ENCODE measurements at places on chromosomes 11 and 22.
A peak's percentile ranks its signal among the peaks of the same experiment; 100 is the strongest.

- peak; percentile 16 for DNase-seq
These were observed 21.3 kb downstream of the PHF21A start for GRCh38 chr11:46099963-46100316.

GRCh38 chr11:14117632-14118031 lies 155.1 kb downstream of the SPON1 start:
- no peak for DNase-seq

DNA sequence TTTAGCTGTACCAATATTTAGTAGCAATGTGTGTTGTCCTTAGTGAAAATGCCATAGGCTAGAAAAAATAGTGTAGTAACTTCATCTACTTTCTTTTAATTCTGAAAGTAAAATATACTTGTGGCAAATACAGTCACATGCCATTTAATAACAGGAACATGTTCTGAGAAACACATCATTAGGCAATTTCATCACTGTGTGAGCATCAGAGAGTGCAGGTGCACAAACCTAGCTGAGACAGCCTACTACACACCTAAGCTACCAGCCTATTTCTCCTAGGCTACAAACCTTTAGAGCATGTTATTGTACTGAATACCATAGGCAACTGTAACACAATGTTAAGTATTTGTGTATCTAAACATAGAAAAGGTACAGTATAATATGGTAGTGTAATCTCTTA lies 127.0 kb upstream of the PITPNB start:
- DNase-seq, result no peak

DNA sequence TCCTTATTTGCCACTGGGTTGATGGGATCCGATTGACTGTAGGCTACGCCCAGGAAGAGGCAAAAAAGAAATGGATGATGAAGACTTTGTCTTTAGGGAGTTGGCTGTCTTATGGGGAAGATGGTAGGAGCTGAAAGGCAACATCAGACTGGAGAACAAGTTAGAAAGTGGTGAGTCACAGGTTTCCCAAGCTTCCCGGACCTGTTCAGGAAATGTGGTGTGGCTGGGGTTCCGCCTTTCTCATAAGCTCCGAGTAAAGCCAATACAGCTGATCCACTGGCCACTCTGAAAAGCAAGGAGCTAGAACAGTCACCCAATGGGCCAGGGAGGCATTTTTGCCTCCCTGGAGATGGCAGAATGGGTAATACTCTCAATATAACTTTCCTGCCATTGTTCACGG lies 194.5 kb downstream of the SNX19 start:
- DNase-seq, result no peak

DNA sequence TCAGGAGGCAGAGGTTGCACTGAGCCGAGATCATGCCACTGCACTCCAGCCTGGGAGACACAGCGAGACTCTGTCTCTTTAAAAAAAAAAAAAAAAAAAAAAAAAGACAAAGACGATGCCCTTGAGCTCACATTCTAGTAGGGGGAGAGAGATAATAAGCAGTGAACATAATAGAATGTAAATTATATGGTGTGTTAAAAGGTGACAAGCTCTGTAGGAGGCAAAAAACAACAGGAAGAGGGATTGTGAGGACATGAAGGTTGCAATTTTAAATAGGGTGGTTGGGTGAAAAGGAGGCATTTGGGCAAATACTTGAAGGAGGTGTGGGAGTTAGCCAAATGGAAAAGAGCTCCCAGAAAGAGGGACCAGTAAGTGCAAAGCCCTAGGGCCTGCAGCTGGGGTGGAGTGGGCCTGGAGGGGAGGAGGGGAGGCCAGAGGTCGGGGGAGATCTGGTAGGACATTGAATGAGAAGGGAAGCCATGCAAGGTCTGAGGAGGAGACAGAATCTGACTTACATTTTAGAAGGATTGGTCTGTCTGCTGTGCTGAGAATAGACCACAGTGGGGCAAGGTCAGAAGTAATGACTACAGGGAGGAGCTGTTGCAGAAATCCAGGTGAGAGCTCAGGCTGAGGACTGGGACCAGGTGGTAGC lies 26.6 kb downstream of the P2RY2 start:
- DNase-seq, result no peak

- no peak for DNase-seq
These were observed 31.9 kb downstream of the RRP8 start for GRCh38 chr11:6571434-6572008.

DNA sequence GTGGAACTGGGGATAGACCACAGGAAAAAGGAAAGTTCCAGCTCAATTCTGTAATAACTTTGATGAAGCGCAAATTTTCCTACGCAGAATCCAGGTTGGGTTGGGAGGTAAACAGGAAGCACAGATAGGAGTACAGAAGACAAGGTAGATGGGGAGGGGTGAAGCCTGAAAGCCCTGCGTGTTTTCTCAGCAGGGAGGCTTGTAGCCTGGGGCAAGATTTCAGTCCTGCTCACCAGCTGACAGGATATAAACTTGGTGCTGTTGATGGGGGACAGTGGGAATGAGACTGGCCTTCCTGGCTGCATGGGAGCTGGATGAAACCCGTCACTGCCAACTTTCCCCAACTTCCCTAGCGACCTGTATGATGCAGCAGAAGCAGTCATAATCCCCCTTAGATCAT lies 114.9 kb downstream of the ARHGAP32 start:
- DNase-seq, result no peak

DNA sequence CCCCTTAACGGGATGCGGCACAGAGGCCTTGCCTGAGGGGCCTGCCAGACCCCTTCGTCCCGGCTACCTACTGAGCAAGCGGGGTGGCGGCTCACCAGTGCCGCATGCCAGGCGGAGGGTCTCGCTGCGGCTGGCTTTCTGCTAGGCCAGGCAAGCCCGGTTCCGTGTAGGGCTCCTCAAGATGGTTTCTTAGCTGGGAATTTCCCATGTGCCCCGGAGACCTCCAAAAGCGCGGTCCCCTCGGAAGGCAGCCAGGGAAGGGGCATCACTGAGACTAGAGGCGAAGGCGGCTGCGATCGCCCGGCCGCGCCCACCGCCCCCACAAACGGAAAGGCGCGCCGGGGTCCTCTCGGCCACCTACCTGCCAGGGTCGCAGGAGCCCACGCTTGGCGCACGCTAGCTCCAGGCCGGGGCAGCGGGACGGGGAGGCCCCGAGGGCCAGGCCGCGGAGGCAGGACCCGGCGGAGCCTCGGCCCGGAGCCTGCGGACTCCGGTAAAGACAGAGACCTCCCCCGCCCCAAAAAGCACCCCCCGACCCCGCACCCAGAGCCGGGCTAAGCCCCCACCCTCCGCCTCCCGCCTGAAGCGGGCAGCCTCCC lies 23.8 kb downstream of the MICAL3 start:
- peak; percentile 40 for DNase-seq

GRCh38 chr22:45125188-45125587 lies 38.5 kb upstream of the NUP50 start:
- DNase-seq, result no peak

DNA sequence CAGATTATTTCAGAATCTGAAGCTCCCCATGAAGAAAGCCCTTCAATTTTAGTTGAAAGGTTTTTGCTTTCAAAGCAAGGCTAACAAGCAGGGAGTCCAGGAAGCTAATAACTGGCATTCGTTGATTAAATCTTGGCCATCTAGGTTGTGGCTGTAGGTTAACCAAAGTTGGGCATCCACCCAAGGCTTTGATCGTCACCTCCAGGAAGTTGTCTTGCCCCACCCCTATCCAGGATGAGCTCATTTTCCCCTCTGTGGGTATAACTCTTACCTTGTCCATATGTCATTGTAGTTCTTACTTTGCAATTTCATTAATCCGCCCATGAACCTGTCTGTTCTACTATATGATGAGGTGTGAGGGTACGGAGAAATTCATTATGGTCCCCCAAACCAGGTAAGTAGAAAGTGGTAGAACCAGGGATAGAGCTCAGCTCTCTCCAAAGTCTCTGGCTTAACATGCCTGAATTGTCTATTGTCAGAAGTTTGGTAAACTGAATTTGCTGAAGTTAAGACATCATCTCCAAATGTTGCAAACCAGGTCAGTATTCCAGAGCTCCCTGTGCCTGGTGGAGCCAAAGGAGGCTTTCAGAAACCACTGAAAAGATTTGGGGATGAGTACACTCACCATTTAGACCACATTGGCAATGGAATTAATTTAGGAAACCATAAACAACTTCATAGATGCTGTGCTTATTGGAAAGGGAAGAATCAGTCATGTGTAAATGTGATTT lies 97.1 kb downstream of the CD44 start:
- no peak for DNase-seq

DNA sequence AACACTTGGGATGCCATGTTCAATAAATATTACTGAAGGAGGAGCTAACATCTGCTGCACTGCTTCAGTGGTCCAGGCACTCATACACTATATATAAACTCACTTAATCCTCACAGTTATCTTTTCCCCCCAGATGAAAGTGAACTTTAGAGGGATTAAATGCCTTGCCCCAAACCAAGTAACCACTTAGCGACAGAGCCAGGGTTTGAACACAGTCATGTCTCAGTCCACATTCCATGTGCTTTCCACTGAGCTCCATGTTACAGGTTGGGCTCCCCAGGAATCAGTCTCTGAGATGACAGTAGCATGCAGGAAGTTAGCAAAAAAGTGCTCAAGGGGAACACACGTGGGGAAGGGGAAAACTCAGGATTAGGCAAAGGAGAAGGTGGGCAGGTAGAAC lies 59.3 kb downstream of the ENDOD1 start:
- DNase-seq, result no peak

- peak; percentile 55 for DNase-seq
These were observed 30.0 kb upstream of the CABP7 start for GRCh38 chr22:29689880-29690213.

DNA sequence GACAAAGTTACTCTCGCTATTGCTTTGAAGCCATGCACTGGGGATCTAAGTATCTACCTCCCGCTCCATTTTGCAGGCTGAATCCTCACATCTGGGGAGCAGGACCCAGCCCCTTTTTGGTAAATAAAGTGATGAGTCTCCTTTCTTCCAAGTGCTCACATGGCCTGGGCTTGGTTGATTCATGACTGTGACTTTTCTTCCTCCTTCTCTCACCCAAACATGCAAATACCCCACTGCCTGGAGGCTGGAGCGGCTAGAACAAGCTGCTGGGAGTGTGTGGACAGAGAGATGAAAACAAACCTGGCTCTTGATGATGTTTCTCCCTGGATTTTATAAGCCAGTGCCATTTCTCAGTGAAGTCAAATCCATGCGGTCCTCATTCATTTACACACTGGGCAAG lies 72.7 kb downstream of the TRIM29 start:
- no peak for DNase-seq

GRCh38 chr11:80048513-80048912 lies 607.7 kb upstream of the TENM4 start:
- DNase-seq, result no peak

- no peak for DNase-seq
These were observed 15.3 kb downstream of the UBE4A start for GRCh38 chr11:118374729-118375128.

GRCh38 chr11:85953491-85954143 lies 98.4 kb downstream of the CCDC83 start:
- DNase-seq, result no peak

GRCh38 chr22:19896665-19897355 lies 42.1 kb upstream of the GNB1L start:
- no peak for DNase-seq

- DNase-seq, result peak; percentile 68
These were observed 16.6 kb downstream of the IL10RA start for GRCh38 chr11:118002541-118003423.

DNA sequence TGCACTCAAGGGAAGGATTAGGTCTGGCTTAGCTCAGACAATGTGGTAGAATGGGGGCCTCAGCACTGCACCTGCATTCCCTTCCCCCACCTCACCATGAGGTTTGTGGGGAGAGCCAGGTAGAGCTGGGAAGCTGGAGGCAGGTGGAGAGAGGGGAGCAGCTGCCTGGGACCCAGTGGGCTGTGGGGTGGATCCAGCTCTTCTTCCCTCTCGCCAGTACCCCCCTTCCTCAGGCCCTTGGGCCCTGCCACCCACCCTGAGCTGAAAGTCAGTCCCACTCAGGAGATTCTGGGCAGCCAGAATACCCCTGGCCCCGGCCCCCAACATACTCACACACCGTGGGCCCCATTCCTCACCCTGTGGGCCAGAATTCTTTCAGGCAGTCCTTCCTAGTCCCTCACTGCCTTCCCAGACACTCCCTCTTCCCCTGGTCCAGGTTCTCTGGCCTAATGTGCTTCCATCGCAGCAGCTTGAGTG lies 3.1 kb upstream of the POLD4 start:
- DNase-seq, result no peak

DNA sequence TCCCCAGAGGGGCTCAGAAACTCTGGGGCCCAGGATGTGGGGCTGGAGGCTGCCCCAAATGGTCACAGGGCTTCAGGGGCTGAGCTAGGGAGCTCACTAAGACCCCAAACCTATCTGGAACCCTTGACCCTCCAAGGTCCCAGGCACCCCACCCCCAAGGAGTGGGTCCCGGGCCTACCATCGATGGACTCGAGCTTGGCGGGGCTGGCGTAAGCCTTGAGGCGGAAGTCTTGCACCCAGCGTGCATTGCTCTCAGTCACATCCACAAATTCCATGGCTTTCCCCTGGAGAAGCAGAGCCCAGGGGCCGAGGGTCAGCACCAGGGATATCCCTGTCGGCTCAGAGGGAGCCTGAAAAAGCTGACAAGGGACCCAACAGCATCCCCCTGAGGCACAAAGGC lies 3.5 kb downstream of the GATD1 start:
- DNase-seq, result no peak

GRCh38 chr11:16788141-16789062 lies 50.0 kb downstream of the C11orf58 start:
- peak; percentile 82 for DNase-seq

DNA sequence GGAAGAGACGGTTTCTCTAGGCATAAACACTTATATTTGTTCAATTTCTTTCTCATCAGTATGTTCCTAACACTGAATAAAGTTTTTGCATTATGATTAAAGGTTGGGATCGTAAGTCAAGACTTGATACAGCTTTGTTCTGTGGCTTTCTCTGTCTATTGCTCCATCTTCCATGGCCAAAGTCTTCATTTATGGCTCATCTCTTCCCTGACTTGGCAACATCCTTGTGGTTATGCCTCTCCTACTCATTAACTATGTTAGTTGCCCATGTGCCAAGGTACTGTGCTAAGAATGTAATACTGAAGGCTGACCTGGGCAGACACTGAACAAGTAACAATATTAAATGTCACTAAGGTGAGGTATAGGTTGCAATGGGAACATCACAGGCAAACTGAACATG lies 1.6 kb upstream of the ACCSL start:
- DNase-seq, result no peak

GRCh38 chr11:122778148-122778547 lies 60.2 kb upstream of the CRTAM start:
- DNase-seq, result no peak

GRCh38 chr22:22165936-22166710 lies 78.5 kb upstream of the VPREB1 start:
- no peak for DNase-seq

GRCh38 chr11:64763526-64764039 lies 3.8 kb upstream of the PYGM start:
- no peak for DNase-seq

DNA sequence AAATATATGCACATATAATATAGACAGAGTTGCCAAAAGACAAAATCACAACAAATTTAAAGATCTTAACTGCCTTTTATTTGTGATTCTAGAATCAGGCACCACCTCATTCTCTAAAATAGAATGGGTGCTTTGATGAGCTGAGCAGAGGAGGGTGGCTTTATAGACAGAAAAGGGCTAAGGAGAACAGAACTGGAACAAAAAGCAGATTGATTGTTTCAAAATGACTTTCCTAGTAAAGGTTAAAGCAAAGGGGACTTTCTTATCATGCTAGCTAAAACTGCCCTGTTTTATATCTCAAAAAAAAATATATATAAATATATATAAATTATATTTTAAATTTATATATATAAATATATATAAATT lies 287.6 kb downstream of the FAT3 start:
- no peak for DNase-seq

GRCh38 chr11:109034339-109034696 lies 369.4 kb downstream of the DDX10 start:
- no peak for DNase-seq
